Karpas-422 (cell line): ENCODE measurements at places on chromosomes 13 and 19.

- no peak for DNase-seq
Observed at GRCh38 chr13:47294691-47295090, 397.8 kb upstream of the HTR2A start.

GRCh38 chr13:76638181-76638580 is 248.0 kb downstream of the KCTD12 start:
- DNase-seq = no peak

DNA sequence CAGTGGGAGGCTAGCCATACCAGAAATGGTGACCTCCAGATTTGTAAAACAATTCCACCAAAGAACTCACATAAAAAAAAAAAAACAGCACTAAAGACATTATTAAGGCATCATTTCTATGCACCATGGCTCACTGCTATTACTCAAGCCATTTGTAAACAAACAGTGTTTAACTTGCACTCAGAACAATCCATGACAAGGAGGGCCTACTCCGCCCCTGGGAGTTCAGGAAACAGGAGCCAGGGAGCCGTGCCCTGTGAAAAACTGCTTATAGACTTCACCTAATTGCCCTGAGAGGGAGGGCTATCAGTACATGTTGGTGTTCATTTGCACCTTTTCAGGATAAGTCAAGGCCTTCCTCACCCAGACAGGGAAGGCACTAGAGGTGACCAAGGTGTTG is 103.2 kb downstream of the ZNF429 start:
- DNase-seq = no peak

DNA sequence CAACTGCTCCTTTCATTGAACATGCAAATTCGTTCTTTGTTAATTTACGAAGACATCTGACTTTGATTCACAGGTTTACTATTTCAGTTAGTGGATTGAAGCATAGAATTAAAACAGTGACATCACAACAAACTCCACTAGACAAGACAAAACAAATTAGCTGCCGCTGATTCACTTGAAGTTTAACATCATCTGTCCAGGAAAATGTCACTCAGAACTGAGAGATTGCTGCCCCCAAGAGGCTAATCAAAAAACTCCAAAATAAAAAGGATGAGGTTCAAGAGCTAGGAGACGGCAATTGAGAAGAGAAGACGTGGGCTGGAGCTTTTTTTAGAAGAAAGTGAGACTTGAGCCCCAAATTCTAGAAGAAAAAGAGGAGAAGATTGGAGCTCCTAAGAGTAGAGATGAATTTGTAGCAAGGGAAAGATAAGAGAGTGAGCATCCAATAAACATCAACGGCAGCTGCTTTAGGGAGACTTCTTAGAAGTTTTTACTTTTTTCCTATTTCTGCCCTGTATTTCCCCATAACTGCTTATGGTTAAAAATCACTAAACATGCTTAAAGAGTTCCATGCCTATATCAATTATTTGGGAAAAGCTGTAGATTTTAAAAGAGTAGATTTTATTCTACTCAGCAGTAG is 40.8 kb upstream of the TPP2 start:
- DNase-seq = peak; percentile 77

DNA sequence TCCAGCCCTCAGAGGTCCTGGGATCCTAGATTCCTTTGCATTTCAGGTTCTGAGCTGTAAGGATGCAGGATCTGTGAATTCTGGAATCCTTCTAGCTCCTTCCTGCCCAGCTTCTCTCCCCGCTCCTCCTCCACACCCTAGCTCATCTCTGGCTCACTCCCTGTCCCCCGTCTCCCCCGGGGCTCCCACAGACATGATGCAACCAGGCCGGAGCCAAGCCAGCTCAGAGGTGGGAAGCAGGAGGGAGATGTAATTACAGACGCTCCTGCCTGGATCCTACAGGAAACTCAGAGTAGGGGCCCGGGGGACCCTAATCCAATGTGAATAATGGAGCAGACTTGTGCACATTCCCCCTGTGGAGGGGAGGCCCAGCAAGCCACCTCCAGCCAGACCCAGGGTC is 4.5 kb downstream of the GNG8 start:
- no peak for DNase-seq

GRCh38 chr13:34748073-34748472 is 194.0 kb upstream of the NBEA start:
- DNase-seq = no peak

GRCh38 chr19:39424934-39425333 is 10.8 kb downstream of the RPS16 start:
- DNase-seq = no peak

DNA sequence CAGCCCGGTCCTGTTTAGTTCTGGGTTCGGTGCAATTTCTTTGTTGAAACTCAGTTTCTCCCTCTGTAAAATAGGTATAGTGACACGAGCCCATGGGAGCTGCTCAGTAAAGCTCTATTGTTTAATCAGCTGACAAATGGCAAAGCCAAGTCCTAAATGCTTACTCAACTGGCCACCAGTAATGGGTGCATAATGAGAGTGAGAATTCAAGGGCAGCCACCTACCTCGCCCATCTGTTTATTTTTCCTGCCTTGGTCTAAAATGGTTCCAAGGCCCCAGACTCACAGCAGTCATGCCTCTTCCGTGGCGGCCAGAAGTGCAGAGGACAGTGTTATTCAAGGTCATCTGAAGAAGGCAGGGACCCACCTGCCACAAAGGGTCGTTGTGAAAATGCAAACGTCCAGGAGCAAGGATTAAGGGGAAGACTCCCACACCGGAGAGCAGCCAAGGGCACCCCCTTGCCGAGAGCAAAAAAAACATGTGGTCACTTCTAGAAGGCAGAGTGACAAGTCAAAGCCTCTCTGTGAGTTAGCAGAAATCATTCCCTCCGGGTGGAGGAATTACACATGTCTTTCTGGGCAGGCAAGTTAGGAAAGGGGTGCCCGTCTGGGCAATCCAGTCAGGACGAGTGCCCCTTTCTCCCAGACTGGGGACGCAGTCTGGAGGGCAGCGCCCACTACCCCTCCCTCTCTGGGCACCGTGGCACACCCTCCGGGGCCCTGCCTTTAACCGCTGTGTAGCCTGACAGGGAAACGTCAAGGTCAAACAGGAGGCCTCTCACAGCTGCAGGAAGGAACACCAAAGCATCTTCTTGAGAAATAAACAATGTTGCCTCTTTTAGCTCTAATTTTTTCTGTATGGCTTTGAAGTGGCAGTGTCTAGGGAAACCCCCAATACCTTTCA is 186.2 kb downstream of the FOXO1 start:
- no peak for DNase-seq
